ENCODE measurements at places on chromosomes 13 and 19.
A peak's percentile ranks its signal among the peaks of the same experiment; 100 is the strongest.

DNA sequence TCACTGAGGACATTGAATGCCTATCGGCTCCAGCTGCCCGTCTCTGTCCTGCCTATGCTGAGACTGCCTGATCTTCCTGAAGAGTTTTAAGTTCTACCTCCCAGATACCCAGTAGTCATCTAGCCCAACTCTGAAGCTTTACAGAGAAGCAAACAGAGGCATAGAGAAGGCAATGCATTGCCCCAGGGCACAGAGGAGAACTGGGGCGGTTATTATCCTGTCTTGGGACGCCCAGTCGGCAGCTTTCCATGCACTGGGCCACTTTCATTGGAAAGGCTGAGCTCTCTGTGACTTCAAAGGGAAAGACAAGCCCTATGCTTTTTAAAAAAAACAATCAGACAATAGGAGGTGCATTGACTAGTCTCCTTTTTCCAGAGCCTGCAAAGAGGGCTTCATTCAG, 71.6 kb downstream of the HSPH1 start:
- no peak for DNase-seq

- DNase-seq, result no peak
Measured at GRCh38 chr13:71054358-71054757, 812.6 kb downstream of the DACH1 start.

GRCh38 chr13:24644036-24644435, 36.2 kb upstream of the ATP12A start:
- no peak for DNase-seq

GRCh38 chr19:12224676-12225075, 61.8 kb downstream of the ZNF136 start:
- DNase-seq, result no peak

GRCh38 chr13:33125821-33126570, 109.8 kb downstream of the KL start:
- peak; percentile 86 for DNase-seq

DNA sequence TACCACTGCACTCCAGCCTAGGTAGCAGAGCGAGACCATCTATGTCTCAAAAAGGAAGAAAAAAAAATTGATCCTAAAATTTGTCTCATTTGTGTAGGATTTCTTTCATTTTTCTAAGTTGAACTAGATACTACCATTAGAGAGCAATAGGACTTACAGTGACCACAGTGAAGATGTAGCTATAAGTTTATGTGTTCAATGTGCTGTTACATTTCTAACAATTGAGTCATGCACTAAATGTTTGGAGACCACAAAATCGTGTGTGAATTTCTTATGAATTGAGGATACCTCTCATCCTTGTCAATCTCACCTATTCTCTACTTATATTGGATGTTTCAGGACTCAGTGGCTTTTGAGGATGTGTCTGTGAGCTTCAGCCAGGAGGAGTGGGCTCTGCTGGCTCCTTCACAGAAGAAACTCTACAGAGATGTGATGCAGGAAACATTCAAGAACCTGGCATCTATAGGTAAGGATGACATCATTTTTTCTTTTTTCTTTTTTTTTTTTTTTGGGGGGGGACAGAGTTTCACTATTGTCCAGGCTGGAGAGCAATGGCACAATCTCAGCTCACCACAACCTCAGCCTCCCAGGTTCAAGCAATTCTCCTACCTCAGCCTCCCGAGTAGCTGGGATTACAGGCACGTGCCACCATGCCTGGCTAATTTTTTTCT, 12.8 kb downstream of the ZNF791 start:
- no peak for DNase-seq
